ENCODE measurements at places on chromosomes 4 and X.

GRCh38 chr4:74097631-74098426, 1.2 kb downstream of the CXCL2 start:
- no peak for DNase-seq

GRCh38 chr4:113564493-113564892, 197.0 kb downstream of the CAMK2D start:
- no peak for DNase-seq

DNA sequence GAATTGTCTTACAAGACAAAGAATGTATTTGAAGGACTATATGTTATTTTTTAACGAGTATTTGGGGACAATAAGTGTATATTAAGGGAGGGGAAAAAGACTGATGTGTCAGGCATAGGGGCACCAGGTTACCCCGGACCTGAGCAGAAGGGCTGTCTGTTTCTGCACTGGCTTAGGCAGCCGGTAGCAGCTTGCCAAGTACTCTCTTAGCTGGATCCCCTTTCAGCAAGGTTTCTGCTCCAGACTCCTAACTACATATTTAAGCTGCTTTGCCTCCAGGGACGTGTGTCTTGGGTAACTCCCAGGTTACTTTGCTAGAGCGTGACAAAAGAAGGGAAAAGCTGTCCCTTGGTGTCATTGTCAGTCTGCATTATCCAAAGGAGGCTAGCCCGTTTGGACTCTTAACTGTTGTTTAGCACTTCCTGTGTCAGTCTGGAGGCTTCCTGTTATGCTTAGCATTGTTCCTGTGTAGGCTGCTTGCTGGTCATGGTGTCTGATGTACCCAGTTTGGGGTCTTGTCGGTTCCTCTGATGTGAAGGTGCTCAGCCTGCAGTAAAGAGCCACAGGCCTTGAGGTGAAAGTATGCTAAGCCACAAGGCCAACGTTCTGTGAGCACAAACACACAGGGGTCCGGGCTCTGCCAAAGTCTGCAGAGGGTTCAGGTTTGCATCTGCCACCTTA, 11.6 kb downstream of the CXCR3 start:
- no peak for DNase-seq

- DNase-seq = no peak
These were observed 122.1 kb downstream of the ANKRD50 start for GRCh38 chr4:124590480-124590879.

- DNase-seq = no peak
These were observed 5.2 kb downstream of the FOXO4 start for GRCh38 chrX:71100581-71101505.

DNA sequence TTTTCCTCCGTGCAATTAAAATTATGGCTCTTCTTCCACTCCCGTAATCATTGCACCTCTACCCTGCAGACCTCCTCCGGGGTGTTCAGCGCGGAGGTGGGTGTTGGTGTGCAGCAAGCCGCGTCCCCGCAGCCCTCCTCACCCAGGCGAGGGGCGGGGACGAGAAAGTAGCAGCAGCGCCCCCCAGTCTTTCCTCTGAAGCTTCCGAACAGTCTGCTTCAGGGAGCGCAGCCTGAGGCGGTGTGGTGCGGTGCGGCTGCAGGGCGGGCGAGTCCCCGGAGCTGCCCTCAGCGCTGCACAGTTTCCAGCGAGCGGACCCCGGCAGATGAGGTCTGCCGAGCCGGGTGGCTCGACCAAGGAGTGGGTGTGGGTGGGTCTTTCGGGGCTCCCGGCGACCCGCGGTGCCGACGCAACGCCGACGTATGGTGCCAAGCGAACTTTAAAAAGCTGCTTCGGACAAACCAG, at the start of gene FRAS1:
Gene FRAS1, plus strand, starts transcription at position 189 of the 465 bp plus-strand sequence. CDS start 687 bp downstream, outside the sequence.
- DNase-seq = peak; percentile 71

GRCh38 chr4:14783011-14783877, 219.0 kb upstream of the CPEB2 start:
- no peak for DNase-seq

- no peak for DNase-seq
These were observed 25.1 kb downstream of the UGDH start for GRCh38 chr4:39502019-39502663.

GRCh38 chr4:147428583-147428982, 52.3 kb upstream of the EDNRA start:
- no peak for DNase-seq

GRCh38 chr4:13322681-13323101, 161.4 kb downstream of the RAB28 start:
- DNase-seq = no peak

DNA sequence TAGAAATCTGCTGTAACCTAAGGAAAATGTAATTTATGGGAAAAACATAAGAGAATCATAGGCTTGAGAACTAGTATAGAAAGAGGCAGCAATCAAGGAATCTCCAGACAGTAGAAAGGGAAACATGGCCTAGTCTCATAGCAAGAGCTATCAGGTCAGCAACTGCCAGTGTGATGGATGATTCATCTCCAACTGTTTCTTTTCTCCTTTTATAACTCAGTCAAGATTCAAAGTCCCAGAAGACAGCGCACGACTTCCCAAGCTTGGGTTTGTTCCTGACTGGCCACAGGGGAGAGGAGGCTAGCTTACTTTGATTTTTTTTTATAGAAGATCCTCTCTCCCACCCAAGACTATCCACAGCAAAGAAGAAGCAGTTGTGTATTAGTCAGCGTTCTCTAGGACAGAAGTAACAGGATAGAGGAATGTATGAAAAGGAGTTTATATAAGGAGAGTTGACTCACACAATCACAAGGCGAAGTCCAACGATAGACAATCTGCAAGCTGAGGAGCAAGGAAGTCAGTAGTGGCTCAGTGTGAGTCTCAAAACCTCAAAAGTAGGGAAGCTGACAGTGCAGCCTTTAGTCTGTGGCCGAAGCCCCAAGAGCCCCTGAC, 181.5 kb downstream of the GC start:
- no peak for DNase-seq

GRCh38 chr4:176920694-176921093, 128.0 kb upstream of the VEGFC start:
- no peak for DNase-seq
